ENCODE measurements at places on chromosomes 5 and 9. TPM values are rescaled to one million over a fixed set of nuclear protein-coding genes. Genes with fewer than 3 reads are reported as not detected.

The BAAT gene
- total RNA-seq: not detected

The MED27 gene
- 16.3 TPM for total RNA-seq

DNA sequence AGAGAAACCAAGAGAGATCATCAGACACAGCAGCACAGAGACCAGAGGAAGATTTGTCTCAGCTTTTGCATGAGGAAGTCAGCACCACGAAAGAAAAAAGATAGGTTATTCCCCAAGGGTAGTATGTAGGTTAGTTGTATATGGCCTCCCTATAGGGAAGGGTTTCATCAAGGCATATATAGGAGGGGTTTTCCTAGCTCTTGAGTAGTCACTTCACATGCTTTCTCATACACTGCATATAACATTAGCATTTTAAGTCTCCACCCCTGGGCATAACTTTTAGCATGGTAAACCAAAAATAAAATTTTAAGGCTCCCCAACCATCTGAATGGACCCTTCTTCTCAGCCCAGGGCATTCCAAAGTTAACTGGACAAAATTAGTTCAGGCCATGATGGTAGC, 1571.6 kb upstream of the ACO1 start:
- no peak overlapping the region for H3K4me3 ChIP-seq
- no peaks in the 10 kb centered on the region for H3K27me3 ChIP-seq
- no peaks in the 10 kb centered on the region for H3K4me1 ChIP-seq
- H3K27ac ChIP-seq: no peak overlapping the region
- DNase-seq: no peak

- H3K4me3 ChIP-seq: no peak overlapping the region
- DNase-seq: no peak
These were observed 1.4 kb upstream of the QRFP start for GRCh38 chr9:130897848-130898551.

DNA sequence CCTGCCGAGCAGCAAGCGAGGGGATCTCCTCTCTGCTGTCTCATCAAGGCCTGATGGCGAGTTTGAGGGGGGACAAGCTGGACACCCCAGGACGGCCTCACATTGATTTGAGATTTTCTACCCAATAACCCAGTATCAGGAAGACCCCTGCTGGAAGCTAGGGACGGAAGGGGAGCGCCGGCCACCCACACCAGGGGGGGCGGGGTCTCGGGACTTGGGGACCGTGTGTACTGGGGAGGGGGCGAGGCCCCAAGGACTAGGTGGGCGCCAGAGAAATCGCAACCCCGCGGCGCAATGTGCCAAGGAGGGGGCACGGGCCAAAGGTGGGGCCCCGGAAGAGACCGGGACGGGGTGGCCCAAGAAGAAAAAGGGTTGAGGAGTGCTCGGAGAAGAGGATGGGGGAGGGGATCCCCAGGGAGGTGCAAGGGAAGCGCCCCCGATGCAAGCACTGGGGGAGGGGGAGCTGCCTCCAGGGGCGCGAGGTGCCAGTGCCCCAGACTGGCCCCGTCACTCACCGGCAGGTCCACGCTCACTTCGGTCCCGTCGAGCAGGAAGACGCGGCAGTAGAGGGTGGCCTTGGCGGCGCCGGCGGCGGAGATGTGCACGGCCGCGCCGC, 1.1 kb downstream of the EPB41L4B start:
- peaks cover 77% of the 10 kb centered on the region for H3K27me3 ChIP-seq
- peak overlapping the region; percentile 70 for H3K4me3 ChIP-seq
- H3K27ac ChIP-seq: peak overlapping the region; percentile 70
- DNase-seq: no peak
- H3K36me3 ChIP-seq: no peaks in the 10 kb centered on the region

DNA sequence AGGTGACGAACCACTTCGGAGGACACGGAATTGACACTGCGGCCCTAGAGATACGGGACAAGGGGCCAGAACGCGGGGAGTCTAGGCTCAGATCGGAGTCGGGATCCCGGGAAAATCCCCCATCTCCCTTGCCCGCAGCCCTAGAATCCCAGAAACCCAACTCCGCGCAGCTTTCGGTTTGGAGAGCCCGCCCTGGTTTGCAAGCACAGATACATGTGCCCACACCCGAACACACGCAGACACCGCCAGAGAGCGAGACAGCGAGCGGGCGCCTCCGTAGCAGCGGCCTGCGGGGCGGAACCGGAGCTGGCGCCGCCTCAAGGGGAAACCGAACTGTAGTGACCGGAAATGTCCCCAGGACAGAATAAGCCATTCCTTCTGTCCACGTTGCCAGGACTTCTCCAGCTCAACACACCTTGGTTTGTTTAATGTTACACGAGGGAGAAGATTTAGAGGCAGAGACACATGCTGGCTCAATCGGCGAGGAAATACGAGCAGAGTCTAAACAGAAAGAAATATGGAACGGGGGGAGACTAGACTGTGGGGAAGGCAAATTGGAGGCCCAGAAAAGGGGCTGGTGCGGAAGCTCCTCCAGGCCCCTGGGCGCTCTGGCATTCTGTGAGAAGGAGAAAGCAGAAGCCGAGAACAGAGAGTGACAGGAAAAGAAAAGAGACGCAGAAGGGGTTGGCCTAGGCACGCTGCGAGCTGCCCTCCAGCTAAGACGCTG, 2.9 kb upstream of the PAX5 start:
- peaks cover 46% of the 10 kb centered on the region for H3K4me1 ChIP-seq
- no peak for DNase-seq
- H3K27ac ChIP-seq: no peak overlapping the region

GRCh38 chr9:112012026-112012902, 115.7 kb downstream of the UGCG start:
- peak overlapping the region; percentile 71 for H3K27ac ChIP-seq
- peaks cover 21% of the 10 kb centered on the region for H3K4me1 ChIP-seq
- DNase-seq: peak; percentile 28
- H3K4me3 ChIP-seq: no peak overlapping the region

- no peaks in the 10 kb centered on the region for H3K36me3 ChIP-seq
- peak overlapping the region; percentile 91 for H3K27ac ChIP-seq
- H3K4me1 ChIP-seq: peaks cover 99% of the 10 kb centered on the region
- H3K27me3 ChIP-seq: no peaks in the 10 kb centered on the region
- peak; percentile 59 for DNase-seq
These were observed 10.9 kb downstream of the CXXC5 start for GRCh38 chr5:139658928-139659667.

GRCh38 chr9:68973619-68974018, 40.3 kb downstream of the PRKACG start:
- peak overlapping the region; percentile 61 for H3K4me3 ChIP-seq
- peak; percentile 49 for DNase-seq
- H3K4me1 ChIP-seq: peaks cover 31% of the 10 kb centered on the region
- peak overlapping the region; percentile 79 for H3K27ac ChIP-seq
- no peaks in the 10 kb centered on the region for H3K27me3 ChIP-seq
- no peaks in the 10 kb centered on the region for H3K36me3 ChIP-seq

The SAXO1 gene
- 0.03 TPM for total RNA-seq
